ENCODE measurements at places on chromosomes 1 and 21.

GRCh38 chr1:209513226-209513625, 70.3 kb upstream of the CAMK1G start:
- no peak for DNase-seq

DNA sequence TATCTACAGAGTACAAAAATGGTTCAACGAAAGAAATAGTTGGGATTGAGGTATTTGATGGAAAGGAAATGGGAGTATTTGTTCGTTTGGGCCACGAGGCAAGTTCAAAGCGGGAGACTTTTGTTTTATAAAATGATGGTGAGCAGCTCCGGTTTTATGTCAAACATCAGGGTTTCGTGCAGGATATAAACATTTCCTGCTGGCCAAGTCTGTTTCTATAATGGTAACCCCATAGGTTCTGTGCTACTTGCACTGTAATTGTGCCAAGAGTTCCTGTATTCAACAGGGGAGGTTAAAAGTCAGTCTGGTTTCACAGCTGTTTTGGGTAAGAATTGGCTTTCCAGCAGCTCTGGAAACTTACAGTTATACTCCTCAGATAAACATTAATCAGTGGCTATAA, 290.3 kb upstream of the NRIP1 start:
- DNase-seq, result no peak

DNA sequence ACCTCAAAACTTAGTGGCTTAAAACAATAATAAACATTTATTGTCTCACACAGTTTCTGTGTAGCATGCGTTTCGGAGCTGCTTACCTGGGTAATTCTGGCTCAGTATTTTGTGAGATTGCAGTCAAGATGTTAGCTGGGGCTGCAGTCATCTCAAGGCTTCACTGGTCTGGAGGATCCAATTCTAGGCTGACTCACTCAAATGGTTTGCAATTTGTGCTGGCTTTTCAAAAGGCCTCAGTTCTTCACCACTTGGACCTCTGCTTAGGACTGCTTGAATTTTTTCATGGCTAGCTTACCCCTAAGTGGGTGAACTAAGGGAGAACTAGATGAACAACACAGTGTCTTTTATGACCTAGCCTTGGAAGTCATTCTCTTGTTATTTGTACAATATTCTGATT, 21.0 kb downstream of the XPR1 start:
- no peak for DNase-seq

- DNase-seq, result no peak
Measured at GRCh38 chr1:10387677-10388386, 11.0 kb upstream of the PGD start.

DNA sequence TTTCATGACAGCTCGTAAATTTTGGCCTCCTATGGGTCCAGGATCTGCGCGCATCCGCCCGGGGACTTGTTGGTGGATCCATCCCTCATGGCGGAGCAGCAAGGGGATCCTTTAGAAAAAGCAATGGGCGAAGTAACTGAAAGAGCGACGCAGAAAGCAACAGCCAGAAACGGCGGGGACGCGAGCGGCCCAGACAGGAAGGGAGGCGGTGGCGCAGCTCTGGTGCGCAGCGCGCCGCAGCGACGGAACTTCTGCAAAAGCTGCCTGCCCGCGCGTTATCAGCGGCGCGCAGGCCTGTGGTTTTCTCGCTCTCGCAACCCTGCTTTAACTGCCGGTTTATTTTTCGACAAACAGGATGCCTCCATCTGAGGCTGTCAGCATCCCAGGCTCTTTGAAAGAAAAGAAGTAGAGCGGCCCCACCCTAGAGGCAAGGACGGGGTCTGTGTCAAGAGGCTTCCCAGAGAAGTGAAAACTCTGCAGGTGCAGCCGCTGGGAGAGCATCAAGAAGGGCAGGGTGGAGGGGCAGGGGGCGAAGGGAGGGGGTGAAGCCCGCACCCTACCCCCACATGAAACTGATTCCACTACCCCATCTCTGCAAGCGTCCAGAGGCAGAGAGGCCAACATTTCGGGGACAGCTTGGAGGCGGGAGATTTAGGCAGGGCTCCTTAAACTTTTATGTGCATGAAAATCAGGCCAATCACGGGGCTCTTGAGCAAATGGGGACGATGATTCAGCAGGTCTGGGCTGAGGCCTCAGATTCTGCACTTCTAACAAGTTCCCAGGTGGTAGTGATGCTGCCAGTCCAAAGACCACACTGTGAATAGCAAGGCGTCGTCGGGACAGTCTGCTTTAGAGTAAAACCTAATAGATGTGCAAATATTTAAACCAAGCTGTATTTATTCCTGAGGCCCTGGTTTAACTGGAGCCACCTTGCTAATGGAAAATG, 22.2 kb downstream of the RUNX1 start:
- peak; percentile 85 for DNase-seq

- DNase-seq, result no peak
Measured at GRCh38 chr1:224404916-224405603, 29.5 kb downstream of the WDR26 start.

Data from effector memory CD8-positive, alpha-beta T cell (primary cell).